ENCODE measurements at places on chromosomes 7 and 10.

GRCh38 chr7:138162236-138162635 lies 86.0 kb downstream of the AKR1D1 start:
- DNase-seq: no peak

- no peak for DNase-seq
Observed at GRCh38 chr10:18104223-18104872, 35.9 kb upstream of the CACNB2 start.

DNA sequence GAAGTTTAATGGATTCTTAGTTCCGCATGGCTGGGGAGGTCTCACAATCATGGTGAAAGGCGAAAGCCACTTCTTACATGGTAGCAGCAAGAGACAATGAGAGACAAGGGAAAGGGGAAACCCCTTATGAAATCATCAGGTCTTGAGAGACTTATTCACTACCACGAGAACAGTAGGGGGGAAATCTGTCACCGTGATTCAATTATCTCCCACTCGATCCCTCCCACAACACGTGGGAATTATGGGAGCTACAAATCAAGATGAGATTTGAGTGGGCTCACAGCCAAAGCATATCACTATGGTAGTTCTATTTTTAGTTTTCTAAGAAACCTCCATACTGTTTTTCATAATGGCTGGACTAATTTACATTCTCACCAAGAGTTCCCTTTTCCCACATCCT lies 36.7 kb downstream of the SPAM1 start:
- no peak for DNase-seq

DNA sequence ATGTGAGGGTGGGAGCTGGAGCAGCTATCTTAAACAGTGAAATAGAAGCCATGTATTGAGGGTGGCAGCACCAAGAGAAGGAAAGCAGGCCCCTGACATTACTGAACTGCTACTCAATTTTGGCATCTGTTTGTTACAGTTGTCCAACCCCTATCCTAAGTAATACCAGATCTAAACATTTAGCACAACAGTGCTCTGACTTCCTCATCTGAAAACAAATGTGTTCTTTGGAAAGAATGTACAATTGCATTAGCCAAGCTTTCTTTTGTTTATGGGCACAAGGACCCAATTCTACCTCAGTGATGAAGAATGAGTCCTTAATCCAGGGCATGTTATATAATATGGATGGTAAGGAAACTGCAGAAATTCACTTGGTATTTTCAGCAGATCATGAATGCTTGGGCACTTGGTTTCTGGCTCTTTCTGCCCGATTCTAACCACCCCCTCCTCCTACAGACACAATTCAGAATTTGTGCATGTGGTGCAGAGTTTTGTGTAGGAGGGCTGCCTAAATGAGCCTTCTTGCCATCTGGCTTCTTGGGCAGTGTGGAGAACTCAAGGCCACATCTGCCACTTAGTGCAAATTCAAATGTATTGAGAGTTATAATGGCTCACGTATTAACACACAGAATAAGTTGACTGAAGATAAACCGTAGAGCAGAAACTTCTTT lies 36.9 kb upstream of the KMT2E start:
- DNase-seq: no peak

GRCh38 chr7:24828891-24829661 lies 71.8 kb upstream of the GSDME start:
- DNase-seq: no peak
